Mucosa of descending colon (tissue), 3 donors: ENCODE measurements at places on chromosomes 6 and 20. TPM values are rescaled to one million over a fixed set of nuclear protein-coding genes. Genes with fewer than 3 reads are reported as not detected.

- no peak for DNase-seq
Measured at GRCh38 chr6:142805042-142805441, 139.9 kb downstream of the HIVEP2 start.

DNA sequence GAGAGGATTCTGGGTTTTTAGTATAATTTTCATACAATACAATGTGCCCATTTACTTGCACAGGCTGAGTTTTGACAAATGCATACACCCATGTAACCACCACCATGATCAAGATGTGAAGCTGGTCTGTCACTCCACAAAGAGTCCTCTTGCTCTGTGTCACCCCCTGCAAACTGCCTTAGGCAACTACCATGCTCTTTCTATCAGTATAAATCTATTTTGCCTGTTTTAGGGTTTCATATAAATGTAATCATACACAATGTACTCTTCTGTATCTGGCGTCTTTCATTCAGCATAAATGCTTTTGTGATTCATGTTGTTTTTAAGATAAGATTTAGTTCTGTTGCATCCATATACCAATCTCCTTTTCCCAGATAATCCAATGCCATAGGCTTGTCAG is 181.9 kb upstream of the KCNG1 start:
- no peak for DNase-seq

DNA sequence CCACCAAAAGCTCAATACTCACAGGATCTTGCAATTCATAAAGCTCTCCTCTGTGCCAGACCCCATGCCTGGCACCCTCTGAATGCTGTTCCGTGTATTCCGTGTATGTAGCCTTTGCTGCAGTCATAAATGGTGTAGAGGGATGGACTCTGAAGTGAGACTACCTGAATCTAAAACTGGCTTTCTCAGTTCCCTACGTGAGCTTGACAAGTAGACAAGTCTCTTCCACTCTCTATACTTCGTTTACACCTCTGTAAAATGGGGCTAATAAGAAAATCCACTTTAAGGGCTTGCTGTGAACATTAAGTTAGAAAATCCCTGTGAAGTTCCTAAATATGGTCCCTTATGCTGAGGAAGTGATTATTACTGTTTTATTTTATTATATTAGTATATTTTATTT is 31.5 kb downstream of the PPP1R16B start:
- no peak for DNase-seq

Gene MYLK4
- total RNA-seq = 0.41 TPM

Gene TNFRSF6B
- total RNA-seq = 19.7 TPM

Gene OR12D3
- not detected for total RNA-seq

- DNase-seq = no peak
Measured at GRCh38 chr20:61874421-61875068, 191.1 kb downstream of the TAF4 start.

Gene MLN
- total RNA-seq = not detected

DNA sequence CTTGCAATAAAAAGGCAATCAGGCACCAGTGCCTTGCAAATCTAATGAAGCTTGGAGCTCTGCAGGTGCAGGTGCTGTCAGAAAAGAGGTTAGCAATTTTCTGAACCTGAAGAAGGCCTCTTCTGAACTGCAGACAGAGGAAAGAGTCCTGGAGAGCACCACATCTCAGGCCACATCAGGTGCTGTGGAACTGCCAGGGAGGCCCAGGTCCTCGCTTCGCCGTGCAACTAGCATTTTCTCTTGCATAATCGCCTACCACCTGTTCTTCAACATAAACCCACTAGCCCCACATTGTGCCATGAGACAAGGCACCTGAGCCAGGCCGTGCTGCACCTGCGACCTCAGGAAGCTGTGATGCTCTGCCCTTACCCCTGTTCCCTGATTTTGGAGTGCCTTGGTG is 187.6 kb downstream of the DTNBP1 start:
- DNase-seq = no peak

DNA sequence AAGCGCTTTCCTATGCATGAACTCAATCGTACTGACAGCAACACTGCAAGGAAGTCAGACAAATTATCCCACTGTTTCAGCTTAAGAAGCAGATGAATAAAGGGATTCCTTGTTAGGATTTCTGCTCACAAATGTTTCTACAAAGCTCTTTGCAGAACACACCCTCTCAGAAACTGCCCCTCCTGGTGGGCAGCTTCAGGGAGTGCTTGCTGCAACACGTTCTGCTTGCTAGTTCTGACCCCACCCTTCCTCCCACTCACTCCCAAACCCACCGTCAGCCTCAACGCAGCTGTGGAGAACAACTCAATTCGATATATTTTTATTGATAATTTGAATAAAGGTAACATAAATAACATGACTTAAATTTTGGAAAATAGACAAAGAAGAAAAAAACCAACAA is 250.8 kb upstream of the PRDM1 start:
- no peak for DNase-seq

DNA sequence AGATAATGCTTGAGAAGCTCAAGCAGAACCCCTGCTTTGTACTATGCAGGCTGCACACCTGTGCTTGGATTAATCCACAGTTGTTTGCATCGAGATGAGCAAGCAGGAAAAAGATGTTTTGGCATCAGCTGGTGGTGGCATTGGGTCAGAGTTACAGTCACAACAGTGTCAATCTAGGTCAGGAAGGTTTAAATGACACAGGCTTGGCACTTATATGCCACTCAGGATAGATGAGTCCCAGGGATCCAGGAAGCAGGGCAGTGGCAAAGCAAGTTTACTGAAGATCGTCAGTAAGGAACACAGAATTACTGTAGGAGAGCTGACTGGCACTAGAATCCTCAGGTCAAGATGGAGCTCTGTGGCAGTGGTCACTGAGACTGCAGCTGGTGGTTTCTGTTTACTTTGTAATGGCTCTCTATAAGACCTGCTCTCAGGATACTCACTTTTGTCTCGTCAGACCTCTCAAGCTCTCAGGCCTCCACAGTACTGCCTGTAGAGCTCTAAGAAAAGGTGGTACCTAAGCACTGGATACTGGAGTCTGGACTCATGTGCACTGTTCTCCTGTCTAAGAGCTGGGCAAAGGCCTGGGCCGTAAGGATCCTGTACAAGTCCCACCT is 110.1 kb upstream of the HS3ST5 start:
- DNase-seq = no peak

Gene C6orf132
- total RNA-seq = 57.6 TPM

DNA sequence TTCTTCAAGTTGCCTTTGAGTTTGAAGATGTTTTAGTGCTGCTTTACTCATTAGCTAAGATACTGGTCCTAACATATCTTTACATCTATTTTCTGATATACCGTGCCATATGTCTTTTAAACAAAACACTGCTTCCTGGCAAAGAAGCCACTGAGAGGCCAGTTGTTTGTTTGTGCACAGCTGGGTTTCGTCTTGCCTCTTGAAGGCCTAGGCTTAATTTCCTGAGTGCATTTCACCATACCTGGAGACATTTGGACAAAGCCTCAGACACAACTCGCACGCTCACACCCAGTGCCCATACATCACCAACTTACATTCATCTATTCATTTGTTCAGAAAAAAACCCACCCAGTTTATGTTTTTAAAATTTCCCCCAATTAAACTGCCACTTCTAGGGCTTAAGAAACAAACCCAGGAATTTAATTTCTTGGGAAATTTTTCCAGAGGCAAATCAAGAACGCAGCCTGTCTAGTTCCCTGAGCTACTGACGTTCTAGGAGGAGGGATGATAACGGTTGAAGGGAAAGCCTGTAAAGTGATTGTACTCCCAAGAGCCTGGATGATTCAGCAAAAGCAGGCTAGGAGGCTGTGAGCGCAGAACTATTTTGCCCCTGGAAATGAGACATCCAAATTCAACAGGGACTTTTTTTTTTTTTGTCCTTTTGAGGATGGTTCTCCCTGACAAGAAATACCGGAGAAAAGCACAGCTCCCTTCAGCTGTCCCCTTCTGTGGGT is 77.7 kb downstream of the OLIG3 start:
- DNase-seq = no peak

GRCh38 chr6:118859517-118860064 is 34.4 kb upstream of the ASF1A start:
- DNase-seq = no peak

- DNase-seq = no peak
Measured at GRCh38 chr6:43090559-43090956, 14.4 kb downstream of the PTK7 start.

DNA sequence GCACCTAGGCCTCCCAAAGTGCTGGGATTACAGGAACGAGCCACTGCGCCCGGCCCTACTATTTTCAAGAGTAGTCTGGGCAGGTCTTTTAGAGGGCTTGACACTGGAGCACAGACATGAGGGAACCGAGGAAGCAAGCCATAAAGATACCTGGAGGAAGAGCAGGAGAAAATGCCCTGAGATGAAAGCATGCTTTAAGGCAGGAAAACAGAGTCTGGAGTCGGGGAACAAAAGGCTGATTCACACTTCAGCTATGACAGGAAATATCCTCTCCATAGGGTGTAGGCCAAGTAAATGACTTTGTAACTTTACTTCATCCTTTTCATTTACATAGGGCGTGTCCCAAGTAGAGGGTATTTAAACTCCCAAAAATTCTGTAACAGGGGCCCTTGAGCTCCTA is 4.3 kb upstream of the SERINC3 start:
- DNase-seq = no peak

GRCh38 chr6:84892671-84893070 is 128.3 kb upstream of the TBX18 start:
- DNase-seq = no peak

DNA sequence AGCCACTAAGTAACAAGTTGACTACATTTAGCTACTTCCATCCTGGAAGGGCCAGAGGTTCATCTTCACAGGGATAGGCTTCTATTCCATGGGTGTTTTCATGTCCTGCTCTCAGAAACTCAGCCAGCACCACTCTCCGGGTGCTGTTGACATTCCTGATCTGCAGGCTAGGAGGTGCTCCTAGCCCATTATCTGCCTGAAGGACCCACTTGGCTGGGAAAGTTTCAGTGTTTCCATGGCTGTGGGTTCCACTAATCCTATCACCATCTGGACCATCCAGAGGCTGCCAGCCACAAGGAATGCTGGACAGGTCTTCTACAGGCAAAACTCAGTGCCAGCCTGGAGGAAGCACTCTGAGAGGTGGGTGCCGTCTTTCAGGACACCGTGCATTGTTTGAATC is 45.2 kb downstream of the HLA-G start:
- no peak for DNase-seq

Gene TULP4
- total RNA-seq = 122 TPM

GRCh38 chr6:27617046-27617687 is 144.3 kb upstream of the ZNF184 start:
- no peak for DNase-seq

DNA sequence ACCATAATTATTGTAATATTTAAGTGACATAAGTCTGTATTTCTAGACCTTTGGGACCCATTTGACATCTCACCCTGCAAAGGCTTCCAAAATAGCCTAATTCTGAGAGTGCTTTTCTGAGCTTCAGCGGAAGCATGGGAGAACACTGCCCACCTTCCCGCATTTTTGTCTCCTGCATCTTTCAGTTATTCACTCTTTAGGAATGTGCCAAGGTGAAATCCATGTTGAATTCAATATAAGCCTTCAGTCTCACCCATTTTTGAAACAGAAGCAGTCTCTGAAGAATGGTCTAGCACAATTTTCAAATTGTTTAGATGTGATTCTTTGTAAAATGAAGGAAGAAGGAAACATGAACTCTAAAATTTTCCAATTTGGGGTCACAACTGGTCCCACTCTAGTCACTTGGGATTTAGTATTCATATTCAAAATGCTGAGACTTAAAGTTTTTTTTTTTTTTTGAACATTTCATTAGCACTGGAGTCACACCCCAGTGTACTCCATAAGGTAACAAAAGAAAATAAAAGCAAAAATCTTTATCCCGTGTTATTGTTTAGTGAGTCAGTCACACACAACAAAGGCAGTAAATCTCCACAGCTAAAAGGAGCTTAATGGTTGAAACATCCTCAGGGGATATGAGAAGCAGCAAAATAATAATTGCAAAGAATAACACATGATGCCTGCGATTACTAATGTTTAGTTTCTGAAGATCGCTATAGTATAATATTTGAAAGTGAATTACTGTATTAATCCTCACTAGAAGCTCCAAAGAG is 479.9 kb upstream of the BTBD3 start:
- DNase-seq = no peak

GRCh38 chr6:87473419-87473903 is 687 bp downstream of the SLC35A1 start:
- DNase-seq = peak; percentile 43

Gene LPIN3
- total RNA-seq = 48.0 TPM

GRCh38 chr20:53346335-53346648 is 247.3 kb downstream of the ZNF217 start:
- DNase-seq = no peak

- no peak for DNase-seq
Measured at GRCh38 chr6:107709341-107709740, 114.8 kb downstream of the SCML4 start.

Gene ADGB
- total RNA-seq = 2.1 TPM

DNA sequence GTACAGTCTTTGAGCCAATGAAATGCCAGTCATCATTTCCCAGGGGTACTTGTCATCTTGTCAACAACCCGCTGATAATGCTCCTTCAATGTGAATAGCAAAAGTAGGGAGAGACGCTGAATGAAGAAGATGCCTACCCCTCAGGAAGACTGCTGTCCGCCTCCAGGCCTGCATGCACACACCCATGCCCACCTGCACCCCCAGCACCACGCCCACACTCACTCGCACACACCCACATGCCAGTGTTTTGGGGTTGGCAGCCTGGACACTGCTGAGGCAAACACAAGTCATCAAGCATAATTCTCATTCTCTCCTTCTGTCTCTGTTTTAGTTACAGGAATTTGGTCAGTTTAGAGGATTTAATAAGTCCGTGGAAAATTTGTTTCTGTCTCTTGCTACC is 63.6 kb downstream of the SYTL3 start:
- no peak for DNase-seq

GRCh38 chr6:45422503-45423110 is 44.9 kb upstream of the SUPT3H start:
- peak; percentile 57 for DNase-seq

Gene PIM1
- total RNA-seq = 56.0 TPM

Gene IYD
- 7.5 TPM for total RNA-seq

DNA sequence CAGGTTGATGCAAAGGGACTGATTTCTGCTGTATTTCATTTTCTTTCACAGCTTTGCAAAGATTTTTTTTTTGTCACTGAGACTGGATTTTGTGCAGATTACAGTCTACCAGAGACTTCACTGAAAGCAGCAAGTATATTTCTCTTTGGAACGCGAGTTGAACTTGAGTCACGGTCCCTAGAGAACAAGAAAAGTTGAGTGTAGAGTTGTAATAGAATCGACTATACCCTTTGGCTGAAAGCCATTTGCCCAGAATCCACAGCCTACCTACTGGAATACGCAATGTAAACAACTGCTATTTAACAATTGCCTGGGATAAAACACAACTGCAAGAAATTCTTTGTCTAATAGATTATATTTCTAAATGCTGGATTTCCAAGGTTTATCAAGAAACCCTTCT is 520.6 kb downstream of the HDGFL1 start:
- no peak for DNase-seq

Gene DEFB132
- not detected for total RNA-seq
